WTC11 (cell line): ENCODE measurements at places on chromosomes 2 and 18.

DNA sequence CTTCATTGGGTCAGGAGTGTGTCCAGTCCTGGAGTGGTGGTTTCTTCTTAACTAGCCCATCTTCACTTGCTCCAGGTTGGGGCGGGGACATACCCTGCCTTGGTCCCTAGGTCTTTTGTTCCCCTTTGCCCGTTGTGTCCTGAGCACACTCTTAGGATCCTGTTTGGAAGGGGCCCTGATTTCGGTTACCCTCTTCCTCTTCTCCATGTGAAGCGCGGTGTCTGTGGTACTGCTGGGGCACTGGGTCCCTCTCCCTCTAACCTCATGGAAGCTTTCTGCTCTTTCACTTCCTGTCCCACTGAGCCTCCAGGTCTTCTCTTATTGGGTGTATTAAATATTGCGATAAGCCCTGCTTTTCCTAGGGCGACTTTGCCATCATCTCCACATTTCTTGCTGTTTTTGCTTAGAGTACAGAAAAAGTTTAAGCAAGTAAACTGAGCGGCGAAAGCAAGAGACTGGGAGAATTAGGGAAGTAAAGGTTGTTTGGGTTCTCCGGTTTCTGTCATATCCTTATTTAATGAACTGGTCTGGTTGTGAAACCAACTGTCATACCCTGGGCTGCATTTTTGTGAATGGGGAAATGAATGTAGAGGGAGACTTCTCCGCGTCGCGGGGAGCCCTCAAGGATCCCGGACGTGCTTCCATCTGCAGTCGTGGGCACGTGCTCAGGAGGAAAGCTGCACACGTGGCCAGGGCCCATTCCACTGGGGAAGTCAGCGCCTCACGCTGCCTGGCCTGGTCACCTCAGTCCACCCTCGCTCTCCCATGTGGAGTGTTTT lies 73.8 kb upstream of the B3GNT7 start:
- DNase-seq, result no peak

GRCh38 chr2:23093513-23093912 lies 291.5 kb upstream of the KLHL29 start:
- no peak for DNase-seq

DNA sequence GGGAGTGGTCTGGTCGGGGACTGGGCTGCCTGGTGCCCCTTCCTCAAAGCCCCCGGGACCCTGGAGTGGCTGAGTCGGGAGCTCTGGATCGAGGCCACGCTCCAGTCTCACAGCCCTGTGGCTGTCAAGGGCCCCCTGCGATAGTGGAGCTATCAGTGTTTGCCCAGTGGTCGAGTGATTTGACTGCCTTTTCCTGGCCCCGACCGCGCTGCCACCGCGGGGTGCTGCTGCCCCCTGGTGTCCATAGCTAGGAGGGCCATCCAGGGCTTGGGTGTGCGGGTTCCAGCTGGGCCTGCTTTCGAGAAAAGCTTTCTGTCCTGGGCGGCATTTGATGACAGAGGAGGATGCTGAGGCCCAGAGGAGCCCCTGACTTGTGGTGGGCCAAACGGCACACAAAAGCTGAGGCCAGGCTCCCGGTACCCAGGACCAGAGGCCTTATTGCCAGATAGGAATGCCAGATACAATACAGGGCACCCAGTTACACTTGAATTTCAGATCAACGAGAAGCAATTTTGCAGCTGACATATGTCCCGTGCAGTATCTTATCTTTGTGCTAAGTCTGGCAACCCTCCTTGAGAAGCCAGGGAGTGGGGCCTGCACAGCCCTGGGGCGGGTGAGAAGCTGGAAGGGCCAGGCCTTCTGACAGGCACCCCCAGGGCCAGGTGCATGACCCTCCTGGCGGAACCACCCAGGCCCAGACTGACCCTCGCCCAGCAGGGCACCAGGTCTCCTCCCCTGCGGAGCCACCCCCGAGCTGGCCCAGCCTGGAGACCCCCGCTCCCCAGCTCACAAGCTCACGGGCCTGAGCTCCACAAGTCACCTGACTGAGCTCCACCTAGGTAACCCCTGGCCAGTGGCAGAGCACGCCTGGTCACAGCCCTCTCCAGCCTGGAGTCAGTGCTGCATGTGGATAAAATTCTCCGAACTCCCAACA lies 13.0 kb downstream of the ODC1 start:
- DNase-seq, result peak; percentile 84

DNA sequence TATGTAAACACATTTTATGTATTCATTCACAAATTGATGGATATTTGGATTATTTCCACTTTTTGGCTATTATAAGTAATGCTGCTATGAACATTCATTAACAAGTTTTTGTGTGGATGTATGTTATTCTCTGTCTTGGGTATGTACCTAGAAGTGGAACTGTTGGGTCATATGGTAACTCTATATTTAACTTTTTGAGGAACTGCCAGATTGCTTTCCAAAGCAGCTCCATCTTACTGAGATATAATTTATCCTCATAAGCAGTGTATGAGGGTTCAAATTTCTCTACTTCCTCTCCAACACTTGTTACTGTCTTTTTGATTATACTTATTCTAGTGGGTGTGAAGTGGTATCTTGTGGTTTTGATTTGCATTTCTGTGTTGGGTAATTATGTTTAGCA lies 7.1 kb upstream of the EML6 start:
- DNase-seq, result no peak

DNA sequence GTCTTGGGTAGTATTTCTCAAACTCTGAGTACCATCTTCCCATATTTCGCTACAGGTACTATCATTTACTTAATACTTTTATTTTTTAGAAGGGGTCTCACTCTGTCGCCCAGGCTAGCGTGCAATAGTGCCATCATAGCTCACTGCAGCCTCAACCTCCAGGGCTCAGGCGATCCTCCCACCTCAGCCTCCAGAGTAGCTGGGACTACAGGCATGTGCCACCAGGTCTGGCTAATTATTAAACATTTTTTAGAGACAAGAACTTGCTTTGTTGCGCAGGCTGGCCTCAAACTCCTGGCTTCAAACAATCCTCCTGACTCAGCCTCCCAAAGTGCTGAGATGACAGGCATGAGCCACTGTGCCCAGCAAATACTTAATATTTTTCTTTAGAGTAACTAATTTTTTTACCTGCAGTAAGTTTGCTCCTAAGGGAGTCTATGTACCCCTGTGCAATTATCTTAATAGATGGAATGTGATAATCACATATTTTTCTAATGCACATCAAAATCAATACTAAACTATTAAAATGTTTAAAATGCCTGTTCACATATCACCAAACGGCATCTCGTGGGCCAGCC lies 100.6 kb upstream of the ST3GAL5 start:
- no peak for DNase-seq
